Renal cortical epithelial cell (primary cell): ENCODE measurements at places on chromosomes 3 and 15. TPM values are rescaled to one million over a fixed set of nuclear protein-coding genes. Genes with fewer than 3 reads are reported as not detected.

CD200 gene
- 1.9 and 2.3 TPM in 2 replicates for total RNA-seq

GRCh38 chr3:62277986-62278385 is 95.4 kb downstream of the FEZF2 start:
- no peak for DNase-seq

DNA sequence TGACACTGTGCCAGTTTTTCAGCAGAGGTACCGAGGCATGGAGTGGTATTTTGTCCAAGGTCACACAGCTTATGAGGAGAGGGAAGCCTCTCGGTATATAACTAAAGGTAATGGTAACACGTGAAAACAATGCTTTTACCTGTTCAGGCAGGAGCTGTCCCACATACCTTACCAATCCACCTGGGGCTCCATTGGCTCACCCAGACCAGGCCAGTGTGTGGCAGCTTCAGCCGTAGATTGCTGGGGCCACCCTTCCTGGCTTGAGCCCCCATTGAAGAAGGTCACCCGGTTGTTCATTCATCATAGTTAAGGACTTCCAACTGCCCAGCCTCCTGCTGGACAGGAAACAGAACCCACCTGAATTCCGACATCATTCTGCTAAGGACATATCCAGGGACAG is 9.2 kb upstream of the RPP14 start:
- DNase-seq: no peak

RHCG gene
- 0.10 and 1.6 TPM in 2 replicates for total RNA-seq

GRCh38 chr3:171965067-171965712 is 74.2 kb upstream of the FNDC3B start:
- no peak for DNase-seq

DNA sequence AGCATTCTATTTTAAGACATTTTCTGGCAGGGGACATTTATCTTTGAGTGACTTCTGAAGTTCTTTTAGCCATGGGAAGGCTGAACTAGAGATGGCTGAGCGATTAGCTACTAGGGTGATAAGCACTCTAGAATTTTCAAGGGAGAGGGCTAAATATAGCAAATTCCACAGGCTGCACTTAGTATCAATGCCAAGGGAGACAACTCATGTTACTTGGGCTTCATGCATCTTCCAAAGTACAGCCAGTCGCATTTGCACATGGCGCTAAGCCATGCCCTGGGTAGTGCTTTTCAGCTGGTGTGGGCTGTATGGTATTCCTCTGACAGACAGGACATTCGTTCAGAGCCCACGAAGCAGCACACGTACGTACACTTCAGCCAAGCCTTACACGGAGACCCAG is 69.6 kb downstream of the RYR3 start:
- DNase-seq: no peak

DNA sequence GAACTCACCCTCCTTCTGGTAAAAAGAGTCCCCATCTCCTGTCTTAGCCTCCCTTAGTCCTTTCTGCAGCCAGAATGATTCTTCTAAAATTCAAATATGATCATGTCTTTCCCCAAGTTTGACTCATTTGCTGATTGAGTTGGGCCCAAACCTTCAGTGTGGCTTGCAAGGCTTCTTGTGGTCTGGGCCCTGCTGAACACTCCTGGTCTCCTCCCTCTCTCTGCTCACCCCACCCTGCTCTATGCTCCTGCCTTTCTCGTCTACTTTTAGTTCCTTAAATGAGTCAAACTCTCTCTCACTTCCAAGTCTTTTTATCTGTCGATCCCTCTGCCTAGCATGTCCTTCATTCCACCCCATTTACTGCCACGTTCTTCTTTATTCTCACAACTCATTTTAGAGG is 72.6 kb downstream of the CCR1 start:
- DNase-seq: no peak

DNA sequence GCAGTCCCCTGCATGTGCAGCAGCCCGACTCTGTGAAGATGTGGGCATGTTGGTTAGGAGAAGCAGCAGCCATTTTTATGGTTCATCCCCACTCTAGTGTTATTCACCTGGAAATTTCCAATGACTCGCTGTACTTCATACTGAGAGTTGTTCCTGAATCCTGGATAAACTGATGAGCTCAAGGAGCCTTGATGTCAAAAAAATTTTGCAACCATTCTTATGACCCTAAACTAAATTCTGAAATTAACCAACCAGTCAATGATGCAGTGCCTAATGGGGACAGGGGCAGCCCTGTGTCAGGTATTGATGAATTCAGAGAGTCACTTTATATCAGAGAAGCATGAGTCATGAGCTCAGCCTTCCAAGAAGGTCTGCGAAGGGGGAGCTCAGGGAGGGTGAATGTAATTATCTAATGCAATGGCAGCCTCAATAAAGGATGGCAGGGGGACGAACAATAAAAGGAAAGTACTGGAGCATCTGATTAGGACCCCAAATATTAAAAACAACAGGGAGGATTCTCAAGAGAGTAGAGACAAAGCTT is 108.4 kb upstream of the VEPH1 start:
- DNase-seq: peak; percentile 19

TMEM45A gene
- total RNA-seq: 11.3 and 33.5 TPM in 2 replicates

GRCh38 chr3:45103334-45103733 is 42.8 kb downstream of the CDCP1 start:
- no peak for DNase-seq

DNA sequence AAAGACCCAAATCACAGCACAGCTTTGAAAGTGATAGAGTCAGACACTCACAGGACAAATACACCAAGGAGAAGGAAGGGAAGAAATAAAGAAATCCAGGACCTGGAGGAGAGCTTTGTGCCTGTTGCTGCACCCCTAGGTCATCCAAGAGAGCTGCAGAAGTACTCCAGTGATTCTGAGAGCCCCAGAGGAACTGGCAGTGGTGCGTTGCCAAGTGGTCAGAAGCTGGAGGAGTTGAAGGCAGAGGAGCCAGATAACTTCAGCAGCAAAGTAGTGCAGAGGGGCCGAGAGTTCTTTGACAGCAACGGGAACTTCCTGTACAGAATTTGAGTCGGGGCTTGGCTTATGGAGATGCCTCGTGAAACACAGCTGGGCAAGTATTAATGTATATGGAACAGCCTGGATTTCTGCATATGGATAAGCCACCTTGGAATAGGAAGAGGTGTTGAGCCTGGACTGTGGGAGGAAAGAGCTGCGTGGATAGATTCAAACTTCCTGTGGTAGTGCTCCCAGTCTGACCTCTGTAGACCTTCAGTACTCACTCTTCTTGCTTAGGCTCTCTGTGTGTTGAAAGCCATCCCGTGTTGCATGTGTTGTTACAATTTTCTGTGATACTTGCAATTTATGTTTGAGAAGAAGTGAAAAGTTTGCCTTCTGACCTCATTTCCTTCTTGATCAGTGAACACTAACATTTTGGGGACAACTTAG is 6.1 kb downstream of the NGRN start:
- no peak for DNase-seq

GRCh38 chr3:179526482-179526881 is 36.2 kb upstream of the ACTL6A start:
- DNase-seq: no peak

DNA sequence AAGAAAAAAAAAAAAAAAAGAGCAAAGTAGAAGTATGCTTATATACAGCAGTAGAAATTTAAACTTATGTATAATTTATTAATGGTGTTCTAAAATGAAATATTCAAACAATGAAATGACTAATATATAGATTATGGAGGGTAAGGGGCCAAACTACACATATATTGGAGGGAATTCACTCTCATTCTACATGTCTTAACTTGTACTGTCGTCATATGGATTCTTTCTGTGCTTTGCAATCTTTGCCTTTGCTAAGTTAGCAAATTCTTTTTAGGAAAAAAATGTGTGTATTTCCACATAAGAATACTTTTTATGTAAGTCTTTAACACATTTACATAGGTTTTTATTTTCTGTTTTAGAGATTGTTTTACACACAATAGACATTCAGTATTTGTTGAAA is 118.9 kb upstream of the MBNL1 start:
- DNase-seq: no peak

DNA sequence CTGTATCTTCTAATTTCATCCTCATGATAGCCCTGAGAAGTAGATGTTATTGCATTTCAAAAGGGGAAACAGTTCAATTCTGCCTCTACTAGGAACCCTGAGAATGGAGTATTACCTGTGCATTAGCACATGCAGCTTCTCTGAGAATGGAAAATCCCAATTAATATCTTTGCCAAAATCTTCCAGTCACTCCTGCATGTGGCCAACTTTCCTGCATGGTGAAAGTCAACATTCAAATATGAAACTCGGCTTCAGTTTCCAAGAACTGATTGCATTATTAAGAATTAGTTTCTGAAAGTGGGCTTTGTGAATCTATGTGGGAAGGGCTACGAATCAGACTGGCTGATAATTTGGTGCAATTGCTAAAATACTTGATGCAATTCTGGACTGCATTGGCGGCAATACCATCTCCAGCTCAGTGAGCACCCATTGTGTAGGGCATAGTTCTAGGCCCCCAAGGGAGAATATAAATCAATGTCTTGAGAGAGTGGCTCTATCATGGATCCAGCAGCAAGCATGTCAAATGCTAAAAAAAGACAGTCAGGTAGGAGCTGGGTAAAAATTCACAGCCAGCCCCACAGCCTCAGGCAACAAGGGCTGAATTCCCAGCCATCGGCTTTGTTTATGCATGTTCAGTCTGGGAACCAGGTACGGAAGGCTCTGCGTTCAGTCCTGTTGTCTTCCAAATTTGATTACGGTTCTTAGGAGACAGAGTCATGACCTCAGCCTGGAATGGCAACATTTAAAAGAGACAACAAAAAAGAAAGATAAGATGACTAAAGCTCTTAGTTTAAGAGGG is 18.8 kb upstream of the BCL6 start:
- DNase-seq: peak; percentile 29

GRCh38 chr3:23455084-23455483 is 252.0 kb downstream of the UBE2E2 start:
- peak; percentile 69 for DNase-seq

MITF gene
- 46.7 and 109 TPM in 2 replicates for total RNA-seq
